ENCODE measurements at places on chromosomes 5 and 9.
A peak's percentile ranks its signal among the peaks of the same experiment; 100 is the strongest.

- no peak for DNase-seq
Observed at GRCh38 chr9:33239921-33240320, at the start of gene SPINK4. TSS of gene SPINK4 (plus strand) at chr9:33240167. CDS start at chr9:33240209, 42 bp downstream.

- DNase-seq, result no peak
Observed at GRCh38 chr9:69564557-69564956, 107.6 kb downstream of the APBA1 start.

DNA sequence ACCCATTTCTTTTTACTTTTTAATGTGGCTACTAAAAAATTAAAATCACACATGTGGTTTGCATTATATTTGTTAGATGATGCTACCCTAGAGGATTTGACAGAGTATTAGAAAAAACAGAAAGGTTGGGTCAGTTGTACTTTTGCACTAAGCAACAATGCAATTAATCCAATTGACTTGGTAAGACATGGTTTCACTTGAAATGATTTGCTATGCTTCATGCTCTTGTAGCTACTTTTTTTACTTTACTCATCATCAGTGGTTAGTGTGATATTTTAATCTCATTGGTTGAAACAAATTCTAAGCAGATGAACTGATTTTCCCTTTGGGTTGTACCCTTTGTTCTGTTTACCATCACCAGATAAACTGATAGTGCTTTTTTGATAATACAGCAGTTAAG lies 39.4 kb downstream of the HMHB1 start:
- no peak for DNase-seq

- no peak for DNase-seq
Observed at GRCh38 chr5:10310066-10310779, 2.5 kb upstream of the CMBL start.

DNA sequence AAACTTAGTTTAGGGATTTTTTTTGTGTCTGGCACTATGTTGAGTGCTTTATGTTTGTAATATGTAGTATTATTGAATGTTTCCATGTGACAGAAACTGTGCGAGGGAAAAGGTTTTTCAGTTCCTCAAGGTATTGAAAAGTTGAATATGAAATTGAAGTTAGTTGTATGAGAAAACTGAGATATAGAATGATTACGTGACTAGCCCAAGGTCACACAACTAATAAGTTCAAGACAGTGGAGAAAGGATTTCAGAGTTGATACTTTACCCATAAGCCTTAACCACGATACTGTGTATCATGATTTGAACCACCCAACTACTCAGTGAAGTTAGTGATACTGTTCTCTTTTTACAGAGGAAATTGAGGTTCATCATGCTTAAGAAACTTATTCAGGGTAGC lies 5.7 kb downstream of the NIPBL start:
- no peak for DNase-seq

DNA sequence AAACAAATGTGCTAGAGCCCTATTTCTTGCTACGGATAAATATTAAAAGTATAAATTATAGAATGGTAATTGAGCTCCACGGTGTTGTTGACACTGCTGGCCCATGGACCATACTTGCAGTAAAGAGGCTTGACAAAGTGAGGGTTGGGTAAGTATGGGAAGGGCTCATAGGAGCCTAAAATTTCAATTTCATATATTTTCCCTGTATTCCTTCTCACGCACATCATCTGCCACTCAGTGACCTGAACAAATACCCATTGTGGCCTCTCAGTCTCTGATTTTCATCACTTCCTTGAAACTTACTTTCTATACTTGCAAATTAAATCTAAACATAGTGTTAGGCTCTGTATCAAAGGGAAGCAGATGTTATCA lies 116.5 kb downstream of the PIK3R1 start:
- no peak for DNase-seq

- DNase-seq, result no peak
Observed at GRCh38 chr9:68978066-68978465, 35.8 kb downstream of the PRKACG start.

GRCh38 chr5:43105369-43106289 lies 15.1 kb upstream of the ZNF131 start:
- peak; percentile 94 for DNase-seq

DNA sequence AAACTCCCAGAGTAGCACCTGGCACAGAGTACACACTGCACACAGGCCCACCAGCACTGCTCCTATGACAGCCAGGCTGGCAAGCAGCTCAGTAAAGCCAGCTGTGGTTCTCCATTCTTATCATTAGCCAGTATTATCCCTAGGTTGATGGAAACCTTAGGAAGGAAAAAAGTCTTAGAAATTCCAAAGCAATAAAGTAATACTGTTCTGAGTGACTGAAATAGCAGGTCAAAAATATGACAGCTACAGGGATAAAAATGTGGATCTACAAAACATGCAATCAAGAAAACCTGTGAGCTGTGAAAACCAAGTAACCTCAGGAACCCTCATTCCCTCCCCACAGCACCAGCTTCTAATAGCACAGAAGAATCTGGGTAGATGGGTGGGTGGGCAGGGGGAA lies 403.5 kb downstream of the SPOCK1 start:
- no peak for DNase-seq

GRCh38 chr5:126676195-126676624 lies 75.5 kb downstream of the PHAX start:
- peak; percentile 86 for DNase-seq

- DNase-seq, result no peak
Observed at GRCh38 chr5:1665803-1666202, 133.8 kb downstream of the MRPL36 start.

GRCh38 chr9:130266236-130267098 lies 907 bp downstream of the HMCN2 start:
- no peak for DNase-seq

DNA sequence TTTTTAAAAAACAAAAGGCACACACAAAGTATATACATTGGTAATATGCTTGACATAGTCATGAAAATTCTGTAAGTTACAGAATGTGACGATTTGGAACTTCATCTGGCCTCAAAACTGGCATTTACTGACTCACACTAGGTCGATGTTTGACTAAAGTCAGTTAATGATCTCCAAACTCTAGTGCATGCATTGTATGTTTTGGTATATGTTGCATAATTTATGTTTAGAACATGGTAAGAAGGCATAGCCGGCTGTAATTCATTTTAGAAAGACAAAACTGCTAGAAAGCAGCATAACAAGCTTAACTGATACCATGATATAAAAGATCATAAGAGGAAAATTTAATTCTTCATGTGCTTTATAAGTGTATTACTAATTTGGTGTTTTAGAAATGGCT lies 58.6 kb upstream of the RICTOR start:
- DNase-seq, result no peak

DNA sequence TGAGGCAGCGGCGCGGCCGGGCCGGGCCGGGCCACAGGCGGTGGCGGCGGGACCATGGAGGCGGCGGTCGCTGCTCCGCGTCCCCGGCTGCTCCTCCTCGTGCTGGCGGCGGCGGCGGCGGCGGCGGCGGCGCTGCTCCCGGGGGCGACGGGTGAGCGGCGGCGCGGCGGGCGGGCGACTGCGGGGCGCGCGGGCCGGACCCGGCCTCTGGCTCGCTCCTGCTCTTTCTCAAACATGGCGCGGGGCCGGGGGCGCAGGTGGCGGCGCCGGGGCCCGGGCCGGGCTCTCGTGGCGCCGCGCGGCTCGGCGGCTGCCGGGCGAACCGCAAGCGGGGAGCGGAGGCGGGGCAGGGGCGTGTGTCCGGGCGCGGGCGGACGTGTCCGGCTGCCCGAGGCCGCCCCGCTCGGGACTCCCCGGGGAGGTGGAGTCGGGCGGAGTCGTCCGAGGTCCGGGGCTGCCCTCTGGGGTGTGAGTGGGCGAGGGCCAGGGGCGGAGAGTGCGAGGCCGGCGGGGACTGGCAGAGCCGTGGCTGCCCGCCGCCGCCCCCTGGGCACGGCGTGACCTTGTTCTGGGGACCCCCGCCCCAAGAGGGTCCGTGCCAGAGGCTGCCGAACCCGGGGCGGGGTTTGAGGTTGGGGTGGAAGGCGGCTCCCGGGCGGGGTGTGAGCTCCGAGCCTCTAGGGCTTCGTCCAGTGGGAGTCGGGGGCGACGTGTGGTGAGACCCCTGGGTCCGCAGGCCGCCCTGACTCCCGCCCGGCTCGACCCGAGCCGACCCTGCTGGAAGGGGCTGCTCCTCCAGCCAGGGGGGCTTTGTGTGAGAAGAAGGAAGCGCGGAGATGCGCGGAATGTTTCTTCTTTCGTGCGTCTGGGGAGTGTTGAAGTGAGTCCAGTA lies 485 bp downstream of the TGFBR1 start:
- DNase-seq, result peak; percentile 43

- DNase-seq, result no peak
Observed at GRCh38 chr5:177294632-177295031, 8.9 kb downstream of the RAB24 start.

DNA sequence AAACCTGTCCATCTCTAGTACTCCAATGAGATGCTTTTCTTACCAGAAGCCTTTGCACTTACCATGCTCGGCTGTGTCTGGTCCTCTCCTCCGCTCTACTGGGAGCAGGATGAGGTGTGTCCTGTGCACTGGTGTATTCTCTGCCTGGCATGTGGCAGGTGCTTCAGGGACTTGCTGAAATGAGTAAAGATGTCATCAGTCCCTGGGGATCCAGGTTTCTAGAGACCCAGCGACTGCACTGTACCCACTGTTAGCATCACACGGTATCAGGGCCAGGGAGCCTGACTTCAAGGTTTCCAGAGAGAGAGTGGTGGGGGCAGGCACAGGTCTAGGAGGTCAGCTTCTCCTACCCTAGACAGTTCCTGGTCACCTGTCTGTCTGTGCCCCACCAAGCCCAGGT lies 10.5 kb downstream of the PTTG1 start:
- DNase-seq, result no peak
